ENCODE measurements at places on chromosomes 11 and 22. TPM values are rescaled to one million over a fixed set of nuclear protein-coding genes. Genes with fewer than 3 reads are reported as not detected.

DNA sequence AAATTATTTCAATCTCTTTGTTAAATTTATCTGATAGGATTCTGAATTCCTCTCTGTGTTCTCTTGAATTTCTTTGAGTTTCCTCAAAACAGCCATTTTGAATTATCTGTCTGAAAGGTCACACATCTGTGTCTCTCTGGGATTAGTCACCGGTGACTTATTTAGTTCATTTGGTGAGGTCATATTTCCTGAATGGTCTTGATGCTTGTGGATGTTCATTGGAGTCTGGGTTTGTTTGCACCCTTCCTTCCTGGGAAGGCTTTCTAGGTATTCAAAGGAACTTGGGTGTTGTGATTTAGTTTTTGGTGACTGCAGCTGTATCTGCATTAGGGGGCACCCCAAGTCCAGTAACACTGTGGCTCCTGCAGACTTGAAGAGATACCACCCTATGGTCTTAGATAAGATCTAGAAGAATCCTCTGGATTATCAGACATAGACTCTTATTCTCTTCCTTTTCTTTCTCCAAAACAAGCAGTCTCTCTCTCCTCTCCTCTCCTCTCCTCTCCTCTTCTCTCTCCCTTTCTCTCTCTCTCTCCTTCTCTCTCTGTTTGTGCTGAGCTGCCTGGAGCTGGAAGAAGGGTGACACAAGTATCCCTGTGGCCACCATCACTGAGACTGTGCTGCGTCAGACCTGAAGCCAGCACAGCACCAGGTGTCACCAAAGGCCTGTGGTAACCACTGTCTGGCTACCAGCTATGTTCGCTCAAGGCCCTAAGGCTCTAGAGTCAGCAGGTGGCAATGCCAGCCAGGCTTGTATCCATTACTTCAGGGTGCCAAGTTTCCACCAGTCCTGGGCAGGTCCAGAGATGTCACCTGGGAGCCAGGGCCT, 3.3 kb upstream of the HEPN1 start:
- H3K4me1 ChIP-seq: peaks cover 29% of the 10 kb centered on the region
- no peaks in the 10 kb centered on the region for H3K36me3 ChIP-seq
- H3K4me3 ChIP-seq: no peak overlapping the region

- H3K4me1 ChIP-seq: no peaks in the 10 kb centered on the region
- no peak for DNase-seq
- no peak overlapping the region for H3K4me3 ChIP-seq
- H3K36me3 ChIP-seq: peaks cover 3% of the 10 kb centered on the region
These were observed 69.3 kb downstream of the TTC17 start for GRCh38 chr11:43427971-43428370.

GRCh38 chr11:61266602-61267001, 25.6 kb downstream of the PGA5 start:
- H3K36me3 ChIP-seq: peaks cover 13% of the 10 kb centered on the region
- no peak overlapping the region for H3K4me3 ChIP-seq
- no peak for DNase-seq
- no peaks in the 10 kb centered on the region for H3K4me1 ChIP-seq

DNA sequence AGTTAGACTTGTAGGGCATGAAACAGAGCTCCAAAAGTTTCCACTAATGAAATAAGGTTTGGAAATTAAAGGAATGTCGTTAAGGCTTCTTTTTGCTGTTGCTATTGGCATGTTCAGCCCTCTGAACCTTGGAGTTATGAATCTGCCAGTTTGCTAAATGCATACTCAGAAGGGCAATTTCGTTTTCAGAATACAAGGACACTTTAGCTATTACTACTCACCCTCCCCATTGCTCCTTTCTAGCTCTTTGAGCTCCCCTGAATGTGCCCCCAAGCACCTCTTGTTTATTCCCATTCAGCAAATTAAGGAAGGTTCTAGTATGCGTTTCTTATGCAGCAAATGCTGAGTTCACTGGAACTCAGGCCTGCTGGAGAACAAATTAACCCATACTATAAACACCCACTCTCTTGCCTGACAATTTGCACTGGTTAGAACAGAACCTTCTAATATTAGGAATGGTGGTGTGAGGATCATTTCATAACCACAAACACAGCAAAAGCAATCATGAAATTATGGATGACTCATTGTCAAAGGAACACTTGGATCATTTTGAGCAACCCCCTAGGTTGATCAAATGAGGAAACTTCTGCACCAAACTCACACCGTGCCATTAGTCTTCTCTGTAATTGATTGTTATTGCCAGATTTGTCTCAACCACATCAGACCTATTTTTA, 26.2 kb upstream of the LIN7C start:
- no peak overlapping the region for H3K4me3 ChIP-seq
- H3K4me1 ChIP-seq: no peaks in the 10 kb centered on the region
- no peak overlapping the region for H3K27ac ChIP-seq
- DNase-seq: no peak
- H3K36me3 ChIP-seq: no peaks in the 10 kb centered on the region

GRCh38 chr11:2377511-2378443, 667 bp downstream of the CD81 start:
- H3K4me1 ChIP-seq: peaks cover 54% of the 10 kb centered on the region
- peak overlapping the region; percentile 99 for H3K27ac ChIP-seq
- H3K4me3 ChIP-seq: peak overlapping the region; percentile 97
- H3K36me3 ChIP-seq: peaks cover 25% of the 10 kb centered on the region

- DNase-seq: peak; percentile 66
- peak overlapping the region; percentile 20 for H3K27ac ChIP-seq
These were observed 138.9 kb upstream of the MTNR1B start for GRCh38 chr11:92830377-92831155.

- no peaks in the 10 kb centered on the region for H3K4me1 ChIP-seq
- no peaks in the 10 kb centered on the region for H3K36me3 ChIP-seq
- H3K27ac ChIP-seq: no peak overlapping the region
- peak; percentile 69 for DNase-seq
- H3K27me3 ChIP-seq: no peaks in the 10 kb centered on the region
These were observed 33.1 kb upstream of the SMPD1 start for GRCh38 chr11:6357222-6357621.

GRCh38 chr22:46710806-46711205, 27.2 kb downstream of the CERK start:
- H3K27me3 ChIP-seq: no peaks in the 10 kb centered on the region
- no peaks in the 10 kb centered on the region for H3K4me1 ChIP-seq
- H3K27ac ChIP-seq: no peak overlapping the region
- no peak for DNase-seq
- no peak overlapping the region for H3K4me3 ChIP-seq

DNA sequence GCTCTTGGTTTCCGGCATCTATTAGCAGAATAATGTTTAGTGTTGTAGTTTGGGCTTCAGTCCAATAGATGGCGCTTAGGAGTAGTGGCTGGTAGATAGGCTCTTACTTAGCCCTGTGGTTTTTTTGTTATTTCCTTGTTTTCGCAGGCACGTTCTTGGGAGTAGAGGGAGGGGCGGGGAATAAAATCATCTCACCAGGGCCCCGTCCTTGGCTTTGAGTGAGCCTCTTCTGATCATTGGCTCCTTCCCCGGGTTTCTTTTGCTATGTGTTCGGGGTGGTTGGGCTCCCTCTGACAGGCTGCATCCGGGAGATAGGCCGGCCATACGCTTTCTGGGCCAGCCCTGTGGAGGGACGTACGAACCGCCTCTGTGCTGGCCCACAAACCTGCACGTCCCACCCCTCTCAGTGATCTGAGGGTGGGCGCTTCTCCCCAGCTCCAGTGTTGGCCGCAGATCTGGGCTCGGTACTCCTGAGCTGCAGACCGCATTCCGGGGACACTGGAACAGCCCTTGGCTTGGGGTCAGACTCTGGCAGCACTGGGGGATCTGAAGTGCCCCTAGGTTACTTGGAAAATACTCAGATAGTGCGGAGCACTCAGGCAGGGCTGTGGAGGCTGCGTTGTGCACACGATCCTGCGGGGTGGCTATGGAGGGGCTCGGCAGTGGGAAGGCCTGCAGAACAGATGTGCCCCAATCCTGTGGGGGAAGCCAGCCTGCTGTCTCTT, 217.0 kb downstream of the DYNC2H1 start:
- H3K27me3 ChIP-seq: no peaks in the 10 kb centered on the region
- DNase-seq: peak; percentile 40

GRCh38 chr22:30837531-30837930, 131.0 kb downstream of the MORC2 start:
- H3K4me3 ChIP-seq: no peak overlapping the region
- H3K4me1 ChIP-seq: no peaks in the 10 kb centered on the region
- no peak for DNase-seq

- peaks cover 71% of the 10 kb centered on the region for H3K36me3 ChIP-seq
- H3K27ac ChIP-seq: no peak overlapping the region
- no peak overlapping the region for H3K4me3 ChIP-seq
- H3K27me3 ChIP-seq: no peaks in the 10 kb centered on the region
- DNase-seq: no peak
These were observed 37.4 kb downstream of the ZC3H7B start for GRCh38 chr22:41338614-41339212.

DNA sequence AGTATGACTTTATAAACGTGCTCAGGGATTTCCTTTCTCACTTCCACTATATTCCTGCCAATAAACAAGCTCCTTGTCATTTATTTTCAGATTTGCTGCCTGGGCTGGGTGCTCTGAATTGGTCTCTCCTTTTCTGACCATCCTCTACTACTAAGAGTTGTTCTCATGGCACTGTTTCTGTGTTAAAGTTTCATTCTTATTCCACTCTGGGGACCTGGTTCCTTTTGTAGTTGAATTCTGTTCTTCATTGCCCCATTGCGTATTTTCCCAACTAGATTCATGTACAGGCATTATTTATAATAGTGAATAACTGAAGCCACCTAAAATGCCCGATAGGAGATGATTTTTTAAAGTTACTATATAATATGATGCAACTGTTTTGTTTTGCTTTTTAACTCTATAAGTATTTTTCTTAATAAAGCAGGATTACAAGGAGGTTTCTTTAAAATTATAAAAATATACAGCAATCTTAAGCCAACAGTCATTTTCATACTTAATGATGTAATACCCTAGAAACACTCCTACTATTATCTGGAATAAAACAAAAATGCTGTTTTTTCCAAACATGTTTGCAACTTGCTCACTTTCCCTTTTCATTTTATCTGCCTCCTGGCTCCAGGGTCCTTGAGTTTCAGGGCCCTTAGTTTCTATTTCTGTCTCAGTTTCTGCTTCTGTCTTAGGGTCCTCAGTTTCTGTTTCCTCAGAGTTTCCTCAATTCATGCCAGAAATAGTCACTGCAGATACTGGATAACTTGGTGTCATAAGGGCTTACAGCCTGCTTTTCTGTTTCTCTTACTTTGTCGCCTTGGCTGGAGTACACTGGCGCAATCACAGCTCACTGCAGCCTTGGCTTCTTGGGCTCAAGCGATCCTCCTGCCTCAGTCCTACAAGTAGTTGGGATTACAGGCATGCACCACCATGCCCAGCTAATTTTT, 9.8 kb upstream of the FUT4 start:
- H3K27ac ChIP-seq: peak overlapping the region; percentile 44
- H3K4me3 ChIP-seq: no peak overlapping the region
- H3K27me3 ChIP-seq: no peaks in the 10 kb centered on the region
- H3K4me1 ChIP-seq: peaks cover 2% of the 10 kb centered on the region
- peak; percentile 84 for DNase-seq
- no peaks in the 10 kb centered on the region for H3K36me3 ChIP-seq

GRCh38 chr11:96459751-96460150, 69.9 kb downstream of the JRKL start:
- no peaks in the 10 kb centered on the region for H3K4me1 ChIP-seq
- no peak overlapping the region for H3K4me3 ChIP-seq
- no peaks in the 10 kb centered on the region for H3K36me3 ChIP-seq
- no peaks in the 10 kb centered on the region for H3K27me3 ChIP-seq
- no peak overlapping the region for H3K27ac ChIP-seq

DNA sequence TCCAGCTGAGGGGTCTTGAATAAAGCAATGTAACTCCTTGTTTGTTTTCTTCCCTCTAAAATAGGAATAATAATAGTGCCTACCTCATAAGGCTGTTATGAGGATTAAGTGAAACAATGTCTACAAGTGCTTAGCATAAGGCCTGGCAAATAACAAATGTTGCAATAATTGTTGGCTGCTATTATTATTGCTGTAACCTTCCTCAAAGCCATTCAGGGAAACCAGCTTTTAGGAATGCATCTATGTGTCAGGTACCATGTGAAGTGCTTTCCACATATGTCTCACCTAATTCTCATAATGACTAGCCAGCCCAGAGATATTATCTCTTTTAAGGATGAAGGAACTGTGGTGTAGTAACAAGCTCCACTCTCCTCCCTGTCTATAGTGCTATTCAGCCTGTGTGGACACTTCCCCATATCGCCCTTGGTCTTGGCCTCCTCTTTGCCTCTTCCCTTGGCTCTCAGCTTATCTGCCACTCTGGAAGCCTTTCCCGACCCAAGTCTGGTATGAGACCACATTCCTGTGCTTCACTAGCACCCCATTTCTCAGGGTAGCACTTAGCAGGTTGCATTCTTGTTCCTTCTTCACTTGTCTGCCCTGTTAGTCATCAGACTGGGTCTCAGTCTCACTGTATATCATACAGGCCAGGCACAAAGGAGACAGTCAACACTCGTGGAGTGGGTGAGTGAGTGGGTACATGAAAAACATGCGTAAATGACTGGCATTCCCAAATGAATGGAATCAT, 23.8 kb downstream of the CSNK2A3 start:
- no peak for DNase-seq
- peaks cover 23% of the 10 kb centered on the region for H3K36me3 ChIP-seq
- H3K4me1 ChIP-seq: no peaks in the 10 kb centered on the region
- H3K27me3 ChIP-seq: no peaks in the 10 kb centered on the region
- H3K27ac ChIP-seq: no peak overlapping the region

DNA sequence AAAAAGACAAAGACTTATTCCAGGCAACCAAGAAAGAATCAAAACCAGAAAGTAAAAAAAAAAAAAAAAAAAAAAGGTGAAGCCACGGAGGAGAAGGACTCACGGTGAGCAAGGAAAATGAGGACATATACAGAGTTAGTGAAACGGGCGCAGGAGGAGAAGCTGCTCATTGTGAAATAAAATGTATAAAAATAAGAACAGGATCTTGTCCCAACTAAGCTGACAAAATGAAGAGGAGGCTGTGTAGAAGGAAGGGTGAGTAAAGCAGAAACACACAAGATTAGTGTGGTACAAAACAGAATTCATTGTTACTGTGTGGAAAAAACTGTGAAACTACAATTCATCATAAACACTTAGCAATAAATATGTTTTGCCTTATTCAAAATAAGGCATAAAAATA, 7.6 kb downstream of the IL17REL start:
- DNase-seq: no peak
- no peaks in the 10 kb centered on the region for H3K36me3 ChIP-seq
- H3K27ac ChIP-seq: no peak overlapping the region
- no peak overlapping the region for H3K4me3 ChIP-seq
- H3K27me3 ChIP-seq: peaks cover 23% of the 10 kb centered on the region
- no peaks in the 10 kb centered on the region for H3K4me1 ChIP-seq

MIAT gene
- 0.22 TPM for total RNA-seq

OR5AL1 gene
- not detected for total RNA-seq

ZNF70 gene
- total RNA-seq: 5.2 TPM

C11orf42 gene
- not detected for total RNA-seq

KDM4E gene
- total RNA-seq: not detected

All from muscle of leg (tissue), 16 donors.